ENCODE measurements at places on chromosomes 5 and 9.

GRCh38 chr9:124309667-124310084 is 51.9 kb downstream of the NEK6 start:
- DNase-seq: no peak

DNA sequence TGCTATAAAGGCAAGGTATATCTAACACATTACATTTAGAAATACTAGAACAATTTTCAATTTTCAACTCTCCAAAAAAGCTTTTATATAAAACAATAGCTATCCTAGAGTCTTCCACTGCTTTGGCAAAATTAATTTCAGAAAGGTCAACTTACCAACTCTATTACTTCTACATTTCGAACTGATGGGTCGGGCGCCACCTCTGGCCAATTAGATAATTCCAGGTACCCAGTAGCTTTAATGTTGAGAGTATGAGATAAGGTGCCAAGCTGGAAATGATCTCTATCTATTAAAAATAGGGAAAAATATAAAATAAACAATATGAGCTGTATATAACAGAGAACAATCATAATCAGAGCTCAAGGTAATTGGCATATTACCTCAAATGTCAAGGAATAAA is 166.6 kb downstream of the AP3B1 start:
- DNase-seq: no peak

- DNase-seq: no peak
Measured at GRCh38 chr9:123346026-123346425, 10.0 kb upstream of the CRB2 start.

GRCh38 chr5:132417889-132418485 is 48.5 kb downstream of the SLC22A5 start:
- DNase-seq: no peak

DNA sequence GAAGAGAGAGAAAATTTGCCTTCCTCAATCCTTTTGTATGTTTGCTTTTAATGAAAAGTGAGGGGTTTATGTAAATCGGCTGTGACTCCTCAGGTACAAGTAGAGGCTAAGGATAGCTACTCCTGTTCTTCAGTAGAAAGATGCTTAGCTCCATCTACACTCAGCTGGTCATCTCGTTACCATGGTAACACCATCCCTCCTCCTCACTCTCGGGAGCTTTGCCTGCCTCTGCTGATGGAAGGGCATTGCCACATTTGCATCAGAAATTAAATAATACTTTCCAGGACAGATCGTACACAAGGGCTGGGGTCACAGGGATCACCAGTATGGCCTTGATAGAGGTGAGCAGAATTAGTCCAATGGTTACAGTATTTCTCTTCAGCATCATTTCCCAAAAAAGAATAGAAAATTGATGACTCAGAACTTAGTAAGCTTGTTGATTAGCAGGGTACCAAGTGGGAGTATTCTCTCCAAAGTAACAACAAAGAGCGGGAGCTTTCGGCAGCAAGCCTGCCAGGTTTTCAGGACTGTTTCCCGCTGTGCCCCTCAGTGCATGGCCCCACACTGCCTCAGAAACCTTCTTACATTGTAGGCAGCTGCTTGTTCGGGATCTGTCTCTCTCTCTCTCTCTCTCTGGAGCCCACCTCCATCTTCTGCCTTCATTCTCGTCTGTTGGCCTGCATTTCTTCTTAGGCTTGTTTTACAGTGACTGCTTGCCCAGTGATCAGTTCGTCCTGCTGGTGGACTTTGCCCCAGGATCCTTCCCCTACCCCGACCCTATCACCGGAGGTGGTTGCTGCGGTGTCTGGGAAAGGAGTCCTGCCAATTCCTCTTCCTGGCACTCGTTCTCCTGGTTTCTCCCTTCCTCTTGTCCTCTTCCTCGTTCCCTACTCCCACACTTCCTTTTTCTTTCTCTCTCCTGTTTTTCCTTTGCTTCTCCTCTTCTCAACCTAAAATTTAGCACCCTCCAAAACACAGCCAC is 51.9 kb upstream of the SNAPC3 start:
- no peak for DNase-seq

DNA sequence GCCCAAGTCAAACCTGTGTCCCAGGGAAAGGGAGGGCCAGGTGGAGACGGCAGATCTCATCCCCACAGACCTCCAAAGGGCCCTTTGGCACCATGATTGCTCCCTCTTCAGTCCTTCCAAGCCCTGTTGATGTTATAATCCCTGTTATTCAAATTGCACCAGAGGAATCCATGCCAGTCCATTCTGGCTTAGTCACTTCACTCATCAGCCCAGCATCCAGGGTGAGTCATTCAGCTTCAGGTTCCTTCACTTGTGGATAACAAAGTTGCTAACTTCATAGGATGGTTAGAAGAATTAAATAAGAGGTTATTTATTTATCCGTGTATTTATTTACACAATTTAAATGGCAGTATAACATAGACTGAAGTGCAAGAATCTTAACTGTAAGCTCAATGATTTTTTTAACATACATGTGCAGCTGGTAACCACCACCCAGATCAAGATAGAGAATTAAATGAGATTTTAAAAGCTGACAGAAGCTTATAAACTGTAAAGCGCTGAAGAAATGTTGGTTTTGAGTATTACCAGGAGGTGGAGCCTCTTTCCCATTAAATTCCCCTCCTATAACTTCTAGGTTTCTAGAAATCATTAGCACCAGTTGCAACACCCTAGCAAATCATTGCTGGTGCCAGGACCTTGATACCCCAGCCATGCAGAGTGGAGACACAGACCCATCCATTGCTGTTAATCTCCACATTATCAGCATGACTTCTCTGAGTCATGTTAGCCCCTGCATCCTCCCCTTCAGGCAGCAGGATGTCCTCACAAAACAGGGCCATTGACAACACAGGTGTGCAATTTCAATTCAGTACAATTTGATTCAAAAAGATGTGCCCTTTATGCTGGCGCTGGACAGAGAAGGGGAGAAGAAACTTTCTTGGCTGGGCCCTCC is 77.4 kb downstream of the SEC61B start:
- no peak for DNase-seq

All from mucosa of gallbladder (tissue), 1 donor.